ENCODE measurements at places on chromosomes 1 and 21.

DNA sequence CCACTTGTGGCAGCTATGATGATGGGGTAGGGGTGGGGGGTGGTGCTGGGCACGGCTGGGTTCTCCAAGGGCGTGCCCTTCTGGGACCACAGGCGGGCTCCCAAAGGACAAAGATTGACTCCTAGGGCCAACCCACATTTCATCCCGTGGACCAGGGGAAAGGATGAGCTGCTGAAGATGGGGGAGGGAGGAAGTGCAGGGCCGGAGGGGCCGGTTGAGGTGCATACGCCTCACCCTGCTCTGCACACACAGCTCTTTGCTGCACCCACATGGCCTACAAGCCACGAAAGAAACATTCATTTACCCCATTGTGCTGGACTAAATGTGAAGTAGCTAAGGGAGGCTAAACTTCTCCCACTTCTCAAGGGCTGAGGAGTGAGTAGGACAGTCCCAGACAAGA is 34.2 kb upstream of the GNPAT start:
- no peak for DNase-seq

DNA sequence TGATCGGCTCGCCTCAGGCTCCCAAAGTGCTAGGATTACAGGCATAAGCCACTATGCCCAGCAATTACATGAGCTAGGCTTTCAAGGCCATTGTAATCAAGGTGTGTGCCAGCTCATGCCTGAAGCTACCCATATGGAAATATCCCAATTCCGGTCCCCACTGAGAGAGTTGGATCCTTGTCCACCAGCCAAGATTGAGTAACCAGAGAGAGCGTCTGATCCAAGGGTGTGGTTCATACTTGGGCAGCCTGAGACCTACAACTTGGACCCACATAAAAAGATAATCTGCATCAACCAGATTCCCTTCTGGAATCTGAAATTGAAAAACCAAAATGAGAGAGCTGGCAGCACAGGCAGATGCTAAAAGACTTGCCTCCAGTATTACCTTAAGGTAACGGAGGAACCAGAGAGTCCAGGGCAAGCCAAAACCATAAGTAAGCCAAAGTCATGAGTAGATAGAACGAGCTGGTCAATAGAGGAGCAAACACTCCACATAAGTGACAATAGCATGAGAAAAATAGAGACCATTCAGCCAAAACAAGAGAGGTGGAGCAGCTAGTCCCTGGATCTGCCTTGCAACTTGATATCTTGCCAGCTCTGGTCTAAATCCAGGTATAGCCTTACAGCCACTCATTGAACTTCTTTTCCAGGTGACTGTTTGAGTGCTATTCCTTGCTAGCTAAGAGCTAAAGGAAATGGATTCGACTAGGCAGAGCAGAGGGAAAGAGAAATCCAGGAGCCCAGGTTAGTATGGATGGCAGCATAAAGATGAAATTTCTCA is 63.8 kb upstream of the ATP1A1 start:
- DNase-seq, result no peak

DNA sequence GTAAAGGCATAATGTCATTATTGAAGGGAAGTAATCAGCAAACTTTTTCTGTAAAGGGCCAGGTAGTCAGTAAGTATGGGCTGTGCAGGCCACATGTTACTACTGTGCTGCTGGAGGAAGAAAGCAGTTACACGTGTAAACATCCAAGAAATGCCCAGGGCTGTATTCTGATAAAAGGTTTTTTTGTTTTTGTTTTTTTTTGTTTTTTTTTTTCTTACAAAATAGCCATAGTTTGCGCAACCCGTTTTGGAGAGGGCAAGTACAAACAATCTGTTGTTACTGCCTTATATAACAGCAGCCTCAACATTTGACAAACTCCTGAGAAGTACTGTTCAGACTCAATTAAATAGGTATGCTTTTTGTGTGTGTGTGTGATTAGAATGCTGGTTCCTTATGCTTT is 26.7 kb upstream of the MTMR11 start:
- DNase-seq, result no peak

DNA sequence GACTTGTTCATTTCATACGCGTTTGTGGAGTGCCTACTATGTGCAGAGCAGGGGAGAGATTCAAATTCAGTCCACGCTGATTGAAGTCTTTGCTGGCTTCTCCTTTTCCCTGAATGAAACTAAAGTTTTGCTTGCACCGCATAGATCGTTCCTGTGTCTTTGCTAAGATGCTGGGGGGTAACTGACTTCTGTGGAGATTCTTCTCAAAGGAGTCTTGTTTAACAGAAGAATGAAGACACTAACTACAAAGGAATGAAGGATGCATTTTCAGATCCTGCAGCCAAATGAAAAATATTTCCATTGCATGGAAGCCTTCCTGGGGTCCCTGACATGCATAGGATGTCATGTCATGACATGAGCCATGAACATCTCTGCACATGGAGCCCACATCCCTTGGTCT is 26.9 kb upstream of the H6PD start:
- DNase-seq, result no peak

DNA sequence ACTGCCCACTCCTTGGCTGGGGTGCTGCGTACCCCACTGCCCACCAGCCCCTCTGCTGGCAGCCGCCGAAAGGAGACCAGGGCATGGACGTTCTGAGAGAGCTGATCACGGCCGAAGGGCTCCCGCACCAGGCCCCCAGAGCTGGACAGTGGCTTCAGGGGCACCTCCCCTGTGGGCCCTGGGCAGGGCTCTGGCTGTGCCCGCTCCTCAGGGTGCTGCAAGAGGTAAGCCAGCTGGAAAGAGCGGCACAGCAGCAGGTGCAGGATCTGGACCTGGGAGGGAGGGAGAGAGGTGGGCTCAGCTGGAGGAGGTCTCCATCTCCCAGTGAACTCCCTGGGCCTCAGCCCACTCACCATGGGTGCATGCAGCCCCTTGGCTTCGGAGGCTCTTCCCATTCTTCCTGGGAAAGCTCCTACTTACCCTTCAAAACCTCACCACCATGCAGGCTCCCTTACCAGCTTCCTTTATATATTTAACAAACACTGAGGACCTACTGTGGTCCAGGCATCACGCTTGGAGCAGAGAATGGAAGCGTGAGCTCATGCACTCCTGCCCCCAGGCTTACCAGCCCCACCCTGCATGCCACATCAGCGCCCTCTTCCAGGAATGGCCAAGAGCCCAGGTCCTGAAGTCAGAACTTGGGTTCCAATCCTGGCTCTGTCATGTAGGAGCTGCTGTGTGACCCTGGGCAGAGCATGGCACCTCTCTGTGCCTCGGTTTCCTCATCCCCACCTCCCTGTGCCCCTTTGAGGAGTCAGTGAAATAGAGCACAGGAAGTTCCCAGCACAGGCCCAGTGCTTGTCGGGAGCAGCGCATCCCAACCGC is 6.8 kb upstream of the KIF17 start:
- DNase-seq, result no peak

- no peak for DNase-seq
Measured at GRCh38 chr1:204711103-204711946, 25.8 kb upstream of the LRRN2 start.
